ENCODE measurements at places on chromosomes 12 and 14. TPM values are rescaled to one million over a fixed set of nuclear protein-coding genes. Genes with fewer than 3 reads are reported as not detected.

- no peaks in the 10 kb centered on the region for H3K4me1 ChIP-seq
- no peak overlapping the region for H3K4me3 ChIP-seq
- H3K27ac ChIP-seq, result no peak overlapping the region
- peaks cover 9% of the 10 kb centered on the region for H3K36me3 ChIP-seq
Observed at GRCh38 chr12:26705851-26706250, 127.1 kb downstream of the ITPR2 start.

- peaks cover 9% of the 10 kb centered on the region for H3K4me1 ChIP-seq
- no peak for DNase-seq
- H3K27ac ChIP-seq, result no peak overlapping the region
- peaks cover 2% of the 10 kb centered on the region for H3K27me3 ChIP-seq
- H3K4me3 ChIP-seq, result no peak overlapping the region
- no peaks in the 10 kb centered on the region for H3K36me3 ChIP-seq
Observed at GRCh38 chr12:102371165-102371564, 109.2 kb downstream of the IGF1 start.

Gene SERPINA5
- not detected for total RNA-seq

Gene SMIM41
- total RNA-seq, result not detected

Gene TDRD9
- total RNA-seq, result 1.3 TPM

Gene ERGIC2
- 63.7 TPM for total RNA-seq

DNA sequence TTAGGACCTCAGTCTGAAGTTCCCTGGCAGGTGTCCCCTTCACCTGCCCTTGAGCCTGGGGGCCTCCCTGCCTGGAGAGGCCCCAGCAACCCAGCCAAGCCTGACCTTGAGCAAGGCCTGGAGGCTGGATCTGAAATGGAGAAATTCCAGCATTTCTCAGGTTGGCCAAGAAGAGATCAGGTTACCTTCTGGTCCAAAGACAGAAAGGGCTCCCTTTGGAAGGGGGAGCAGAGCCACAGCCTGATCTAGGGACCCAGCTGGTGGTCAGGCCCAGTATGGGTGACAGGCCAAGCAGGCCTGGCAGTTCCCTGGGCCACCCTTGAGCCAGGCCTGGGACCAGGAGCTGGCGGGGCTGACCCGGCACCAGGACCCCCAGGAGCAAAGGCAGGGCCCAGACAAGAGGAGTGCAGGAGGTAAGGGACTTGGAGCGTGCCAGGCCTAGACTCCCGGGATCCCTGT is 82.8 kb downstream of the TNFAIP2 start:
- H3K4me1 ChIP-seq, result no peaks in the 10 kb centered on the region
- no peak overlapping the region for H3K27ac ChIP-seq
- H3K4me3 ChIP-seq, result no peak overlapping the region

Gene GLIPR1
- 30.5 TPM for total RNA-seq

Gene NEDD1
- 42.3 TPM for total RNA-seq

- no peak overlapping the region for H3K4me3 ChIP-seq
- H3K4me1 ChIP-seq, result peaks cover 44% of the 10 kb centered on the region
- DNase-seq, result no peak
- no peak overlapping the region for H3K27ac ChIP-seq
- peaks cover 62% of the 10 kb centered on the region for H3K36me3 ChIP-seq
Observed at GRCh38 chr12:94260717-94261116, 112.3 kb downstream of the PLXNC1 start.

Gene DPPA3
- total RNA-seq, result not detected

- H3K36me3 ChIP-seq, result no peaks in the 10 kb centered on the region
- no peak for DNase-seq
- H3K4me1 ChIP-seq, result peaks cover 21% of the 10 kb centered on the region
- peaks cover 5% of the 10 kb centered on the region for H3K27me3 ChIP-seq
Observed at GRCh38 chr12:51419425-51420193, 5.0 kb upstream of the SLC4A8 start.

DNA sequence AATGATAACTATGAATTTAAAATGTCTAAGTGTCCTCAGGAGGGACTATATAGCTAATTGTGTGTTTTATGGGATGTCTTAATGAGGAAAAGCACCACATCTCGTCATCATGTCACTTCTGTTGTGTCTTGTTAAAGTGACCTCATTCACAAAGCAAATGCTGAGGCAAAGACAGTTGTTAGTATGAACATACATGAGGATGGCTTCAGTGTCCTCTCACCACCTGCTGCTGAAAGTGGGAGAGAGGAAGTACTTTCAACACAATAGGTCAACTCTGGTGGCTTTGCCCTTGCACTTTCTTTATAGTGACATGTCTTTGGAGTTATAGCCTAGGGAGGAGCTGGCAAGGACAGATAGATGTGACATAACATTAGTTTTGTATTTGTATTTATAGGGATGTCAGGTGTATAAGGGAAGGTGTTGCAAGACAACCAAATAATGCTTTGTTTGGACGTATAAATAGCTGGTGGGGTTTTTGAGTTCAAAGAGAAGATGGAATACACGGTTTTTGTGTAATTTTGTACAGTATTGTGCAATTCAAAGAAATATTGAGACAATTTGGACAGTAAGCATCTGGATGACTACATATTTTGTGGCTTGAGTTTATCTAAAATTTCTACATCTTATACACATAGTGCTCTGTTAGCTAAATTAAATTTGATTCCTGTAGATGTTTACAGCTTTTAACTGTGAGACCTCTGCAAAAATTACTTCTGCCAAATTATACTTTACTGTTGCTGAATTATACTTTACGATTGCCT is 131.7 kb upstream of the ATP2B1 start:
- H3K4me1 ChIP-seq, result no peaks in the 10 kb centered on the region
- H3K4me3 ChIP-seq, result no peak overlapping the region
- no peak overlapping the region for H3K27ac ChIP-seq
- no peaks in the 10 kb centered on the region for H3K27me3 ChIP-seq
- H3K36me3 ChIP-seq, result no peaks in the 10 kb centered on the region

GRCh38 chr12:53492830-53493609 is 6.2 kb downstream of the MAP3K12 start:
- H3K4me3 ChIP-seq, result peak overlapping the region; percentile 82
- H3K27ac ChIP-seq, result peak overlapping the region; percentile 70
- H3K36me3 ChIP-seq, result peaks cover 5% of the 10 kb centered on the region
- peak; percentile 91 for DNase-seq

GRCh38 chr14:64092338-64092737 is 201.8 kb downstream of the ESR2 start:
- no peaks in the 10 kb centered on the region for H3K4me1 ChIP-seq
- no peaks in the 10 kb centered on the region for H3K27me3 ChIP-seq
- no peak overlapping the region for H3K27ac ChIP-seq
- no peak overlapping the region for H3K4me3 ChIP-seq
- peaks cover 52% of the 10 kb centered on the region for H3K36me3 ChIP-seq
- no peak for DNase-seq

DNA sequence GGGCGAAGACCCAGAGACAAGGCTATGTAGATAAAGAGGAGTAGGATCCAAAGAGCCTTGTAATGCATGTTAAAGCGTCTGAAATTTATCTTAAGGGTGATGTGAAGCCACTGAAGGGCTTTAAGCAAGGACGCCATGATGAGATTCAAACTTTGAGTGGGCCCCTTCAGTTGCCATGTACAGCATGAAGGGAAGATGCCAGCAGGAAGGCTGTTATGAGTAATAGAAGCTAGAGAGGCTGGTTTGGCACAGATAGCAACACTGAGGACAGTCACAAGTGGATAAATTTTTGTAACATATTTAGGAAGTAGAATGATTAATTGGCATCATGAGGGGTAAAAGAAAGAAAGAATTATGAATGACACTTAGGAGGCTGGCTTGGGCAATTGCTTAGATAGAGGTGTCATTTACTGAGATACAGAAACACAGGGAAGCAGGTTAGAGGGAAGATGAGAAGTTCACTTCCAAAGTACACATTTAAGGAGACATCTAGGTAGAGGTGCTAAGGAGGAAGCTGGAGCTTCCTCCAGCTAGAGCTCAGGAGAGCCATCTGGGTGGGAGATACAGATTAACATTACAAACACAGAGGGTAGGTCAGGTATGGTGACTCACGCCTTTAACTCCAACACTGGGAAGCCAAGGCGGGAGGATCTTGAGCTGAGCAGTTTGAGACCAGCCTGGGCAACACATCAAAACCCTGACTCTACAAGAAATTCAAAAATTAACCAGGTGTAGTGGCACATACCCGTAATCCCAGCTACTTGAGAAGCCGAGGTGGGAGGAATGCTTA is 13.7 kb downstream of the ATG2B start:
- no peak for DNase-seq
- H3K36me3 ChIP-seq, result peaks cover under 1% of the 10 kb centered on the region
- H3K27ac ChIP-seq, result no peak overlapping the region
- no peaks in the 10 kb centered on the region for H3K27me3 ChIP-seq
- H3K4me1 ChIP-seq, result no peaks in the 10 kb centered on the region

DNA sequence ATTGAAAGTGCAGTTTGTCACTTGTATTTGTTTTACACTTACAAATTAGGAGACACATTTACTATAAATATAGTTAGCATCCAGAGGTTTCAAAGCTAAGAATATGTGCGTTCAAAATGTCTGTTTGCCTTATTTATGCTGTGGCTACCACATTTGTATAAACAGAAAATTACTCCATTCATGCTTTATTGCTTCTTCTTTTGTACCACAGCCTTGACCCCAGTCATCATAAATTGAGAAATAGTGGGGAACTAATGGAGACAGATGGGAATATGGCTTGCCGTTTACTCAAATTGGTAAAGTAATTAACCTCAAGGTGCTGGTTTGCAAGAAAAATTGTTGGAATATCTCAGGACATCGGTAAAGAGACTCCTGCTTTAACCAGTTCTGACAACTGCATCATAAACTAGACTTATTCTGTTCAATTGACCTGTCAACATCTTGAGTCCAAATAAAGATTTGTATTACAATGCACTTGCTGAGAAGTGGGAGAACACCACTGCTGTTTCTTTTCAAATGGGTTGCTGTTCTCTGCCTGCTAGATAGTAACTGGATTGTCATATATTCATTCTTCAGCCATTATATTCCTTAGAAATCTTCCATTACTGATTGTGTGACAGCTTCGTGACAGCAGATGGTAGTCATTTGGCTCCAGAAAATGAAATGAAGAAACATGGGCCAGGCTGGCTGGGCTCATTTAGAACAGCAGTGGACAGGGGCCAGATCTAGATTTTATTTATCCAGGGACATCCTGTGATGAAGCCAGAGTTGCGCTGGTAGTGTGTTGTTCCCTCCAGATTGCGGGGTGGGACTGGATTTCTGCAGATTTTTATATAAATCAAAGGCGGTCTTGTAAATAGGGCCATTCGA is 354.4 kb downstream of the EGLN3 start:
- no peaks in the 10 kb centered on the region for H3K36me3 ChIP-seq
- no peaks in the 10 kb centered on the region for H3K4me1 ChIP-seq
- no peaks in the 10 kb centered on the region for H3K27me3 ChIP-seq
- H3K27ac ChIP-seq, result no peak overlapping the region
- no peak overlapping the region for H3K4me3 ChIP-seq

DNA sequence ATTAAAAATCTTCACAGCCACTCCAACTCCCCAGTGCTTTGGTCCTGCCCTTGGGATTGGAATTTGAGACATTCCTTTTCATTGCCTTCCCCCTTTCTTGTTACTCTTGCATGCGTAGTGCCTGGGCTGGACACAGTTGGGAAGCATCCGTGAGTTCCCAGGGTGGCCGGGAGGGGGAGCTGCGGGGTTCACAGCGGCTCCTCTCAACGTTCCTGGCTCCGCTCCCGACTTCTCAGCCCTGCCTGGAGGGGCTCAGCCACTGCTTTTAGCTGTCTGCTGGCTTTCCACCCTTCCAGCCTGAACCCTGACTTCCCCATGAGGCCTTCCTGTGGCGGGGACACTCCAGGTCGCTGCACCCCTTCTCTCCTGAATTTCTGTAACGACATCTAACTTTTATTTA is 3.2 kb downstream of the TEX52 start:
- DNase-seq, result peak; percentile 54
- no peak overlapping the region for H3K4me3 ChIP-seq
- no peaks in the 10 kb centered on the region for H3K4me1 ChIP-seq
- H3K27ac ChIP-seq, result no peak overlapping the region
- H3K36me3 ChIP-seq, result peaks cover 8% of the 10 kb centered on the region
- H3K27me3 ChIP-seq, result no peaks in the 10 kb centered on the region

Gene OR4K15
- not detected for total RNA-seq

GRCh38 chr14:78319887-78320635 is 149.9 kb downstream of the NRXN3 start:
- H3K4me1 ChIP-seq, result no peaks in the 10 kb centered on the region
- DNase-seq, result no peak
- H3K4me3 ChIP-seq, result no peak overlapping the region
- H3K36me3 ChIP-seq, result no peaks in the 10 kb centered on the region
- no peaks in the 10 kb centered on the region for H3K27me3 ChIP-seq

DNA sequence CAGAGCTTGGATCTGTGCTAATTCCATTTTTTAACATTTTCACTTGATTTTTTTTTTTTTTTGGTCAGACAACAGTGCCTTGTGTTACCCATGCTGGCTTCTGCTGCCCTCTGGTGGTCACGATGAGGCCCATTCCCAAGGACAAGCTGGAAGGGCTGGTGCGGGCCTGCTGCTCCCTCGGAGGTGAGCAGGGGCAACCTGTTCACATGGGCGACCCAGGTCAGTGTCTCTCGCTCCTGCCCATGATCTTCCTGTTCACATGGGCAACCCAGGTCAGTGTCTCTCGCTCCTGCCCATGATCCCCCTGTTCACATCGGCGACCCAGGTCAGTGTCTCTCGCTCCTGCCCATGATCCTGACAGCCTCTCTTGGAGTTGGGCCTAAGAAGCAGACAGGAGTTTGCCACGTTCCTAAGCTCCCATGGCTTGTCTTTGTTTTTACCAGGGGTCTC is 59.4 kb downstream of the DGLUCY start:
- H3K4me3 ChIP-seq, result no peak overlapping the region
- peaks cover 50% of the 10 kb centered on the region for H3K36me3 ChIP-seq
- H3K27ac ChIP-seq, result peak overlapping the region; percentile 74
- H3K4me1 ChIP-seq, result peaks cover 31% of the 10 kb centered on the region

- H3K27me3 ChIP-seq, result peaks cover 6% of the 10 kb centered on the region
- H3K36me3 ChIP-seq, result no peaks in the 10 kb centered on the region
- H3K4me3 ChIP-seq, result no peak overlapping the region
- no peaks in the 10 kb centered on the region for H3K4me1 ChIP-seq
- no peak for DNase-seq
Observed at GRCh38 chr14:59771577-59771976, 99.0 kb downstream of the RTN1 start.

DNA sequence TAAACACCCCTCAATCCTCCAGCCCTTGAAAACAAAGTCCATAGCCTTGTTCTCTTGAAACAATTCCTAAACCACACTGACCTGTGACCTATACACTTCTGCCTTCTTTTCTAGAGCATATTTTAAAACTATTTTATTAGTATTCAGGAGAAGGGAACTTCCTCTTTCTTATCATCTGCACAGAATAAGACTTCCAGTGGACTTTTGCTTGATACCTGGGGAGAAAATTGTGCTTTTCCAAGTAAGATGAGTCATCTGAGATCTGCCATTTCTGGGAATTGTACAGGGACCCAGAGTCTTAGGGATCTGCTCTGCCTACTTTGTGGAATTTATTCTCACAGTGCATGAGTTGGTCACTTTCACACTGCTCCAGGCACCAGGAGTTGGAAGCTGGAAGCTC is 10.5 kb upstream of the WNT5B start:
- no peaks in the 10 kb centered on the region for H3K36me3 ChIP-seq
- peaks cover 28% of the 10 kb centered on the region for H3K4me1 ChIP-seq
- no peak for DNase-seq
- no peak overlapping the region for H3K27ac ChIP-seq
- no peak overlapping the region for H3K4me3 ChIP-seq
- H3K27me3 ChIP-seq, result peaks cover 17% of the 10 kb centered on the region

Gene CELA1
- total RNA-seq, result not detected

GRCh38 chr12:120265473-120266179 is at the start of gene PXN:
TSS of gene PXN (minus strand) at chr12:120265730. CDS start at chr12:120265629, 101 bp downstream.
- peaks cover 30% of the 10 kb centered on the region for H3K36me3 ChIP-seq
- H3K4me1 ChIP-seq, result peaks cover 47% of the 10 kb centered on the region
- H3K27ac ChIP-seq, result peak within 1 kb of the TSS; percentile 77
- peak within 1 kb of the TSS; percentile 81 for H3K4me3 ChIP-seq
- peak; percentile 92 for DNase-seq
